ENCODE measurements at places on chromosomes 1 and 21.

- no peak for DNase-seq
Measured at GRCh38 chr1:217673387-217673786, 42.2 kb downstream of the SPATA17 start.

GRCh38 chr1:5802606-5803005 is 189.6 kb downstream of the NPHP4 start:
- no peak for DNase-seq

GRCh38 chr1:226646026-226646869 is 92.8 kb downstream of the ITPKB start:
- DNase-seq: no peak

DNA sequence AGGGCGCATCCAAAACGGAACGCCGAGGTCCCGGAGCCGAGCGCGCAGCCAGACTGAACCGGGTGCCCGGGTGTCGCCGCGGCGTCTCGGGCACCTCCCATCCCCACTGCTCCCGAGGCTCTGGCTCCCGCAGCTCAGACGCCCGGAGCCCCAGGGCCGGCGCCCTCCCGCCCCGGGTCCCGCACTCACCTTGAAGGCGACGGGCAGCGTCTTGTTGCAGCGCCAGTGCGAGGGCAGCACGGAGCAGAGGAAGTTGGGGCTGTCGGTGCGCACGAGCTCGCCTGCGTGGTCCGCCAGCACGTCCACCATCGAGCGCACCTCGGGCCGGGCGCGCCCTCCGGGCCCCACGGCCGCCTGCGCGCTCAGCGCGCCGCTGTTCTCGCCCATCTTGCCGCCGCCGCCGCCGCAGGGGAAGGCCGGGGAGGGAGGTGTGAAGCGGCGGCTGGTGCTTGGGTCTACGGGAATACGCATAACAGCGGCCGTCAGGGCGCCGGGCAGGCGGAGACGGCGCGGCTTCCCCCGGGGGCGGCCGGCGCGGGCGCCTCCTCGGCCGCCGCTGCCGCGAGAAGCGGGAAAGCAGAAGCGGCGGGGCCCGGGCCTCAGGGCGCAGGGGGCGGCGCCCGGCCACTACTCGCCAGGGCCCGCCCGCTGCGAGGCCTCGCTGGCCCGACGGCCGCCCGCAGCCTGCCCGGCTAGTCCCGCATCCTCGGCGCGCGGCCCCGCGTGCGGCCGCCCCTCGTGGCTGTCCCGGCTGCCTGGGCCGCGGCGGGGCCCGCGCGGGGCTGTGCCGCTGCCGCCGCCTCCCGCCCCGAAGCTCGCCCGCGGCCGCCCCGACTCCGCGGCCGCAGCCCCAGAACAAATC is 447 bp downstream of the RUNX3 start:
- DNase-seq: peak; percentile 41

GRCh38 chr1:219434285-219434922 is 178.5 kb downstream of the ZC3H11B start:
- no peak for DNase-seq

DNA sequence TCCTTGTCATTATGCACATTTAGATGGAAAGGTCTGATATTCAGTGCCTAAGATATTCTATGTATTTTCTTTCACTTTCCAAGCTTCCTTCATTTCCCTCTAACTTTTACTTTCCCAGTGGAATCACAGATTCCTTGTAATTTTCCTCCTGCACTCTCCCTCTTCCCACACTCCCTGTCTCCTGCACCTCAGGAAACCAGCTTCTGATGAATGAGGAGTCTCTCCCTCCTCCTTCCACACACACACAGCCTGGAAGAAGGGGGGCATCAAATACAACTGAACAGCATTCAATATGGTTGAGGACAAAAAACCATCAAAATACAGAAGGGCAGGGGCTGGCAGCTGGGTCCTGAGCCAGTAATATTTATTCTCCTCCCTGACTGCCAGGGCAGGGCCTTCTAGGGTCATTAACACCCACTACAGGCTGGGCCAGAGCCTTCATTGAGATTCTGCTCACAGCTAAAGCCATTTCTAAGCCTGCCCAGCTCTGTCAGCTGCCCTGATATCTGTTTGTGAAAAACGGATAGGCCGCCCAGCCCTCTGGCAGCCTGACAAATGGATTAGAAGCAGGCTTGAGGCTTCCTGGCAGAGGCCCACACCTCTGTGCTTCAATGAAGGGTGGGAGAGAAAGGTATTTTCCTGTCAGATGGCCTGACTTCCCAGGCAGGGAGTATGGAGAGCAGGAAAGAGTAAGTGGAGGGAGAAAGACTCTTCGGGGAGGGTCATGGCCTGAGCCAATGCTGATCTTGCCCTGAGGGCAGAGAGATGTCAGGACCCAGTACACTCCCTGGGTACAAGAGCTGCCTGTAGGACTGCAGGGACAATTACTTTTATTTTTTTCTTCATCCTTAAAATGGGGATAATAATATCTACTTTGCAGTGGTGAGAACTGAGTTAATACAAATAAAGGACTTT is 138.9 kb upstream of the SPATA6 start:
- no peak for DNase-seq

DNA sequence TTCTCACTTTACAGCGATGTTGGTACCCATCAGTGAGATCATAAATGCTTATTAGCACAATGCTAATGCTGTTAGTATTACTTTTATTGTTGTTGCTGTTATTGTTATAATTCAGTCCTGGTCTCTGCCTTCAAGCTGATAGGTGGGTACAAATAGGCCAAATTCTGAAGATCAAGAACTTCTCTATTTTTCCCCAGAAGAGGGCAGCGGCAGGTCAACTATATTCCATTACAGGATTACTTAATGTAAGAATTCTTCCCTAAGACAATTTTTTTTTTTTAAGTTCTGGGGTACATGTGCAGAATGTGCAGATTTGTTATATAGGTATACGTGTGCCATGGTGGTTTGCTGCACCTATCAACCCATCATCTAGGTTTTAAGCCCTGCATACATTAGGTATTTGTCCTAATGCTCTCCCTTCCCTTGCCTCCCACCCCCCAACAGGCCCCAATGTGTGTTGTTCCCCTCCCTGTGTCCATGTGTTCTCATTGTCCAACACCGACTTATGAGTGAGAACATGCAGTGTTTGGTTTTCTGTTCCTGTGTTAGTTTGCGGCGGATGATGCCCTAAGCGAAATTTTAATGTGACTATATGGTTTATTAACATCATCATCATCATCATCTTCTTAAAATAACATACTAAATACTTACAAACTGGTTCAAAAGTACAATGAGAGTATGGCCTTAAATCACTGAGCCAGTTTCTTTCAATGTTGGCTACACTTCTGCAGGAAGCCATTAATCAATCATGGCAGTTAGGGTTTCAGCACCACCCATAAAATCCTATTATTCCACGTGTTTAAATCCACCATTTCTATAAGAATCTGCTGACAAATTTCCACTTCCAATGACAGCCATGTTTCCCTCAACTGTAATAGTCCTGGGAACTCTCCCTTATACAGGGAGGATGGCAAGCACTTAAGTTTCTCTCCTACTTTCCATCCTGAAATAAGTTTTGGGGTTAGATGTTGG is 19.2 kb downstream of the SLC19A2 start:
- DNase-seq: no peak

DNA sequence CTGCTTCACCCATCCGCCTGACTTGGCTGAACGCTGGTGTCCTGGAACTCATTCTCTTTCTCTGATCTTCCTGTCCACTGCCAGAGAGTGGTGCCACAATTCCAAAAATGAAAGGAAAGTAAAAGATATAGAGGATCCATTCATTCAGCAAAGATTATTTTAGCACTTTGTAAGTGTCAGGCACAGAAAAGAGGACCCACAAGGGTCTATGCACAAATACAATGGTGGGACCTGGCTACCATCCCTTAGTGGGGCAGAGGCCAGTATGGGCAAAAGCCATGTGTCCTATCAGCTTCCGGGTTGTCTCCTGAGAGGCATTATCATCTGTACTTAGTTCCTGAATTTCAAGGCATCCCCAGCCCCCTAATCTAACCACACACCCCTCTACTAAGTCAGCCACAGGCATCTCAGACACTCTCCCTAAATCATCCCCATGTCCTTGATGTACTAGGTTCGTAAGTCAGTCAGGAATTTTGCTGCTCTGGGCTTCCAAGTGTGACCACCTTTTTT is 19.0 kb downstream of the SSR2 start:
- no peak for DNase-seq

DNA sequence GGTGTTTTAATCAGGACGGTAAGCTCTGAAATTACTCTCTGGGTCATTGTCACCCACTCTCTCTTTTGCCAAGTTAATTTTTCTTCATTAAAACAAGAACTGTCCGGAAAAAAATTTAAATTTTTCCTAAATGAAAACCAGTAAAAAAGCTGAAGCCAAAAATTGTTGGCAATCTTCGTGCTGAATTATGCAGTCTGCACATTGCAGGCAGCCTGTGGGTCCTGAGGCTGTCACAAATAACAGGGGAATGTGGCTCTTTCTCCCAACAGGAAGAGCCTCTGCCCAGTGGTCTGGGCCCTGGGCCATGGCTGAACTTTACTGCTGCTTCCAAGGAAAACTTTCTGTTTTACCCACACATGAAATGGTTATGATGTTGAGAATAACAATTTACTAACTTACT is 153.9 kb upstream of the SPAG17 start:
- no peak for DNase-seq

DNA sequence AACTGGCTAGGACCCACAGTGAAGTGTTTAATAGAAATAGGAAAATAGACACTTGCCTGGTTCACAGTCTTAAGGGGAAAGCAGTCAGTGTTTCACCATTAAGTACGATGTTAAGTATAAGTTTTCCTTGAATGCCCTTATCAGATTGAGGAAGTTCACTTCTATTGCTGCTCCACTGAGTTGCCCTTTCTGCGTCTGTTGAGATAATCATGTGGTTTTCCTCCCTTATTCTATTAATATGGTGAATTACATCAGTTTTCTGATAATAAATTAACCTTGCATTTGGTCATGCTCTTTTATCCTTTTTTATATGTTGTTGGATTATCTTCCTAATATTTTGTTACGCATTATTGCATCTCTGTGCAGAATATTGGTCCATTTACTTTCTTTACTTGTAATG is 21.4 kb downstream of the UTS2 start:
- DNase-seq: no peak

DNA sequence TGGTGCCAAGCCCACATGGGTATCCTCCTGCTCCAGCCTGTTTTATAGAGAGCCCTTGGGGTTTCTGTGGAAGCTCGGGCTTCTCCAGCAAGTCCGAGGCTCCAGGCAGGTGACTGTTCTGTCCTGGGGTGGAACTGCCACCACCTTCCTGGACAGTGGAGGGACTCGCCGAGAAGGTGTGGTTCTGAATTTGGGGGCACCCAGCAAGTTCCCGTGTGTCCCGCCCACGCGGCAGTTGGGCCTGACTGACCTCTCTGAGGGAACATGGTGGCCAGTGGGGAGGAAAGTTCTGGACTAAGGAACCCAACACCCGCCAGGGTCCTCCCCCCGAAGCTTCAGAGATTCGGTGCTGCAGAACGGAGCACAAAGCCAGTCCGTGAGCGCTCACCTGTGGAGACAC is 158.1 kb upstream of the C1orf174 start:
- no peak for DNase-seq

GRCh38 chr1:90926971-90927370 is 94.9 kb downstream of the ZNF644 start:
- no peak for DNase-seq

- no peak for DNase-seq
Measured at GRCh38 chr1:203644661-203645510, 18.3 kb downstream of the ATP2B4 start.

- no peak for DNase-seq
Measured at GRCh38 chr1:200779326-200779725, 40.6 kb downstream of the CAMSAP2 start.
